ENCODE measurements at places on chromosomes 2 and 18. TPM values are rescaled to one million over a fixed set of nuclear protein-coding genes. Genes with fewer than 3 reads are reported as not detected.

Gene SLC5A7
- not detected for total RNA-seq

Gene KCNJ3
- total RNA-seq, result not detected

Gene PLGLB2
- 0.54 TPM for total RNA-seq

Gene ESPNL
- total RNA-seq, result 1.1 TPM

Gene MC4R
- not detected for total RNA-seq

Gene MLPH
- 0.54 TPM for total RNA-seq

Gene ZNF532
- 7.3 TPM for total RNA-seq

Gene ASTL
- 1.1 TPM for total RNA-seq

Gene LYG2
- not detected for total RNA-seq

Gene TMEM214
- total RNA-seq, result 44.4 TPM

Gene SETBP1
- total RNA-seq, result 16.2 TPM

Gene LRRC30
- total RNA-seq, result not detected

Gene RPRM
- under 0.01 TPM for total RNA-seq

Gene GBX2
- total RNA-seq, result not detected

Gene PLEK
- 48.2 TPM for total RNA-seq

Gene TDRD15
- total RNA-seq, result under 0.01 TPM

Gene CPSF3
- total RNA-seq, result 31.5 TPM

Gene CPS1
- total RNA-seq, result 0.54 TPM

Gene MAL
- 0.54 TPM for total RNA-seq

Gene SERPINB5
- not detected for total RNA-seq

Gene SPOPL
- 10.0 TPM for total RNA-seq

Gene COL3A1
- not detected for total RNA-seq

Gene COLEC11
- total RNA-seq, result not detected

Gene SH2D6
- total RNA-seq, result not detected

Gene RGPD5
- 44.7 TPM for total RNA-seq

Gene SP140
- 1.3 TPM for total RNA-seq

Gene UGT1A8
- under 0.01 TPM for total RNA-seq

Gene KCNK3
- under 0.01 TPM for total RNA-seq

Gene IL36RN
- not detected for total RNA-seq

Gene INPP5D
- total RNA-seq, result 302 TPM

Gene ACADL
- total RNA-seq, result not detected

Gene RAPH1
- 0.27 TPM for total RNA-seq

Gene TUBA3E
- total RNA-seq, result not detected

Gene CPLX4
- total RNA-seq, result not detected

All from hematopoietic multipotent progenitor cell (in vitro differentiated cells).